ENCODE measurements at places on chromosomes 7 and 10.

GRCh38 chr10:108490944-108491343 lies 1326.4 kb upstream of the SORCS1 start:
- no peak overlapping the region for H3K27ac ChIP-seq
- no peak for DNase-seq
- no peaks in the 10 kb centered on the region for H3K4me1 ChIP-seq
- no peaks in the 10 kb centered on the region for H3K36me3 ChIP-seq
- no peak overlapping the region for H3K4me3 ChIP-seq

DNA sequence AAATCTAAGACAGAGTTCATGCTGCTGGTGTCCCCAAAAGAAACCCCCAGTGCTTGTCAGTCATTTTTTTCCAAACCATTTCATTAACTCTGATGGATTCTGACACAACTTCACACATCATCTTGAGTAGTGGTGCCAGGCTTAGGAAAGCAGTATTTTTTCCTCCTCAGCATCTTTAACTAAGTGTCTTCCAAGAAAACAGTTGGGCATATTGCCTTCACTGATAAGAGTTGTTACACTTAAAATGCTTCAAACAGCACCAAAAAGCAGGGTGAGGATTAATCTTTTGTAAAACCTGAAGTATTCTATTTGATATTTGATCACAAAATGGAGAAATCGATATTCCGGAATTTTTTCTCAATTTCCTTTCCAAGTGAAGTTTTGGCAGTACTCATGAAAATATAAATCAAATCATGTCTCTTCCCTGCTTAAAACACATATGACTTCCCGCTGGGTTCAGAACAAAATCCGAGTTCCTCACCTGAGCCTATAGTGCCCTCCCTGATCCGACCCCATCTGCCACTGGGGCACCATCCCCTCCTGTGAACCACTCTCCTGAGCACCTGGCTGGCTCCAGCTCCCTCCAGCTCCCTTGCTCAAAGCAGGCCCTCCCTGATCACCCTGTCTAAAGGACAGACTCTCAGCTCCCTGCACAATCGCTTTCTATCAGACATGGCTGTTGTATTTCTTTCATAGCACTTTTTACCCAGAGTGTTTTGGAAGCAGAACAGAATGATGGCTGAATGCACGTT lies 61.6 kb downstream of the CYTH3 start:
- peaks cover 4% of the 10 kb centered on the region for H3K4me1 ChIP-seq
- H3K36me3 ChIP-seq, result no peaks in the 10 kb centered on the region
- no peak overlapping the region for H3K4me3 ChIP-seq
- no peak overlapping the region for H3K27ac ChIP-seq

DNA sequence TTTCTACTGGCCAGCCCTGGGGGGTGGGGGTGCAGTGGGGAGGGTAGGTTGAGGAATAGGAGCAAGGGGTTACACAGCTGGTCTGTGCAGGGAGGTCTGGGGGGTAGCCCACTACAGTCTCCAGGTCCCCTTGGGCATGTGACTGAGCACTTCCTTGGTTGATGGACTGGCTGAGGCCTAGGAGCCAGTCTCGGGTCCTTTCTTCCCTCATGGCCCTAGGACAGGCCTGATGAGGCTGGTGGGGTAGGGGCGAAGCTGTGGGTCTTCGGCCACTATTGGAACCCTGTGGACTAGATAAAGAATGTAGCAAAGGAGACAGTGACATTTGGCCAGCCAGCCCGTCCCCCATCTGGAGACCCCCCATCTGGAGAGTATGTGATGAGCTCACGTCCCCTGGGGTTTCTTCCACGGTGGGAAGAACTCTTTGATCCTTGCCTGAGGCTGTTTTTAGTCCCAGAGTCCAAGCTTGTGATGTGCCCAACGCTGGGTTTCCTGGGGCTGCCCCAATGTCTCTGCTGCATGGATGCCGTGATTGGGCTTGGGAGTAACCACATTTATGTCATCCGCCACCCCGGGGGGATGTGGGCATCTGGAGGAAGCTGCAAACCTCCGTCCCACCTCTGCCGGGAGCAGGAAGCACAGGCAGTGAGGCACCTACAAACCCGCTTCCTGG lies 20.7 kb downstream of the FAM241B start:
- H3K4me1 ChIP-seq, result no peaks in the 10 kb centered on the region
- no peak overlapping the region for H3K4me3 ChIP-seq
- H3K27ac ChIP-seq, result no peak overlapping the region
- no peaks in the 10 kb centered on the region for H3K36me3 ChIP-seq
- H3K27me3 ChIP-seq, result no peaks in the 10 kb centered on the region

- H3K4me1 ChIP-seq, result peaks cover 11% of the 10 kb centered on the region
- H3K27ac ChIP-seq, result no peak overlapping the region
- no peaks in the 10 kb centered on the region for H3K36me3 ChIP-seq
- no peak overlapping the region for H3K4me3 ChIP-seq
- peak; percentile 33 for DNase-seq
- no peaks in the 10 kb centered on the region for H3K27me3 ChIP-seq
Observed at GRCh38 chr7:135251496-135252391, 18.1 kb downstream of the STRA8 start.

DNA sequence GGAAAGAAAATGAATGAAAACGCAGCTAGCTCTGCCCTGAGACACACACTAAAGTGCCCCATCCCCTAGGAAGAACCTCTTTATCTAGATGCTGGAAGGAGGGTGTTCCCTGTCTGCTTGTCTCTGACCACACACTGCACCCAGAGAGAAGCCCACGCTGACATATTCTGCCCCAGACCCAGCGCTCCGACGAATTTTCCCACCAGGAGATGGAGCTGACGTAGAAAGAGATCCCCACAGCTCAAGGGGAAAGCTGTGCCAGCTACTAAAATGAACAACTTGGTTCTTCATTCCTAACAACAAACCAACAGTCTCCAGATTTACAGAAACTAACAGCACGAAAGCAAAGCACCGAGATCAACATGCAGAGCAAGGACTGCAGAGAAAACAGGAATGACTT lies 73.3 kb downstream of the KIAA1549 start:
- H3K27ac ChIP-seq, result no peak overlapping the region
- H3K4me3 ChIP-seq, result no peak overlapping the region
- no peaks in the 10 kb centered on the region for H3K4me1 ChIP-seq
- no peaks in the 10 kb centered on the region for H3K36me3 ChIP-seq
- DNase-seq, result no peak
- H3K27me3 ChIP-seq, result no peaks in the 10 kb centered on the region

GRCh38 chr10:110147961-110148360 lies 59.4 kb upstream of the MXI1 start:
- no peak for DNase-seq
- H3K4me3 ChIP-seq, result no peak overlapping the region
- no peaks in the 10 kb centered on the region for H3K36me3 ChIP-seq
- no peak overlapping the region for H3K27ac ChIP-seq
- no peaks in the 10 kb centered on the region for H3K4me1 ChIP-seq

DNA sequence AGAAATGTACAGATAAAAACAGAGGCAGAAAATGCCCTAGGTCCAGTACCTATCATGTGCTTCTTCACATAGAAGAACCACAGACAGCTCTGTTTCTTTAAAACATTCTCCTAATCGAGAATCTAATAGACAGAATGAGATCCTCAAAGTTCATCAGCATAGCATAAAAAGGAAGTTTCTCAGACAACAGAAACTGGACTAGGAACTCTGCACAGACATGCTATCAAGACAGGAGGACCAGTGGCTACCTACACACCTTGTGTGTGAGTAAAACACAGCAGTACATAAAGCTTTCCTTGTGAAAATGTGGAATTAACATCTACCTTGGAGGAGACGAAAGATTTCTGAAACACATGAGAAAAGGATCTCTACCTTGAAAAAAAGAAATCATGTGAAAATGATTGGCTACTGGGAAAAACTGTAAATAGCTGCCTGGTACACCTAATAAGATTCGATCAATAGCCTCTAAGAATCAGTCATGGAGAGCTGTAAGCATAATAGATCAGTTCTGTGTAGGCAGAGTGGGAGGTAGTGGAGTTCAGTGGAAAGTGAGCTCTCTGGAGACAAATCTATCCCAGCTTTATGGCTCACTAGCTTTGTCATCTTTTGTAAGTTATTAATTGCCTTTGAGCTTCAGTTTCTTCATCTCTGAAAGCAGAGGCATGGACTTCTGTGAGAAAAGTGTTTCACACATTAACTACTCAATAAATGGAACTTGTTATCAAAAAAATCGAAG lies 26.7 kb downstream of the ELAPOR2 start:
- no peaks in the 10 kb centered on the region for H3K4me1 ChIP-seq
- no peak overlapping the region for H3K4me3 ChIP-seq
- DNase-seq, result no peak
- H3K27ac ChIP-seq, result no peak overlapping the region

GRCh38 chr7:16980539-16980938 lies 98.8 kb upstream of the AGR3 start:
- no peaks in the 10 kb centered on the region for H3K4me1 ChIP-seq
- H3K4me3 ChIP-seq, result no peak overlapping the region
- H3K27me3 ChIP-seq, result no peaks in the 10 kb centered on the region
- H3K27ac ChIP-seq, result no peak overlapping the region
- no peak for DNase-seq
- no peaks in the 10 kb centered on the region for H3K36me3 ChIP-seq

DNA sequence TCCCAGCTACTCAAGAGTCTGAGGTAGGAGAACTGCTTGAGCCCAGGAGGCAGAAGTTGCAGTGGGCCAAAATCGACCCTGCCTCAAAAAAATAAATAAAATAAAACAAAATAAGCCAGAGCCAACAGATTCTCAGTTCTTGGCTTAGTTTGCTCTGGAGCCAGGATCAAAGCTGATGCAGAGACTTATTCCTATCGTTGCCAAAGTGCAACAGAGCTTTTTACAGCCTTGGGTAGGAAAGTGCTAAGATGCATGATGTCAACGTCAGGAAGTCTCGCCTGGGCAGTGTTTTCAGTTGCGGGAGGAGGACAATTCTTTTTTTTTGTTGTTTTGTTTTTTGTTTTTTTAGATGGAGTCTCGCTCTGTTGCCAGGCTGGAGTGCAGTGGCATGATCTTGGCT lies 43.8 kb upstream of the CYTH3 start:
- DNase-seq, result no peak
- H3K4me1 ChIP-seq, result peaks cover 3% of the 10 kb centered on the region
- H3K36me3 ChIP-seq, result no peaks in the 10 kb centered on the region
- no peak overlapping the region for H3K4me3 ChIP-seq
- no peaks in the 10 kb centered on the region for H3K27me3 ChIP-seq
- H3K27ac ChIP-seq, result peak overlapping the region; percentile 91

GRCh38 chr7:5743803-5744202 lies 37.7 kb downstream of the RNF216 start:
- no peak overlapping the region for H3K27ac ChIP-seq
- peaks cover 23% of the 10 kb centered on the region for H3K36me3 ChIP-seq
- H3K4me1 ChIP-seq, result peaks cover 5% of the 10 kb centered on the region
- no peak overlapping the region for H3K4me3 ChIP-seq
- H3K27me3 ChIP-seq, result no peaks in the 10 kb centered on the region

DNA sequence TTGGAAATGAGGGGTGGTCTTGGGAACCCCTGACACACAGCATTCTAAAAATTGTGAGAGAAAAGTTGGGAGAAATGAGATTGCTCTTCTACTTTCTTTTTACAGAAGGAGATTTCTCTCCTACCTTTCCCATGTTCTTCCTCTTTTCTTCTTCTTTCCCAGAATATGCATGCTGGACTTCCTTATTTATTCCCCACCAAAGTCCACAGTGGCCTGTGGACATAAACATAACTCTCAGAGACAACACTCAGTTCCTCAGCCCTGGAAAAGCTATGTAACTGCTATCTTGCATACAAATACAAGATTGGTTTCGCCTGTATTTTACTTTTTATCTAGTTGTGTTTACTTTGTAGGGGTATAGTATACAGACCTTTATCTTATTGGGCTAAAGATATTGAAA lies 54.6 kb upstream of the C1GALT1 start:
- DNase-seq, result no peak
- no peak overlapping the region for H3K4me3 ChIP-seq
- H3K27me3 ChIP-seq, result no peaks in the 10 kb centered on the region

GRCh38 chr7:39647816-39648215 lies 24.4 kb downstream of the RALA start:
- no peak for DNase-seq
- H3K36me3 ChIP-seq, result no peaks in the 10 kb centered on the region

- no peaks in the 10 kb centered on the region for H3K27me3 ChIP-seq
- no peak overlapping the region for H3K27ac ChIP-seq
- no peak for DNase-seq
- H3K4me1 ChIP-seq, result no peaks in the 10 kb centered on the region
- no peaks in the 10 kb centered on the region for H3K36me3 ChIP-seq
Observed at GRCh38 chr7:70051726-70052125, 453.5 kb downstream of the AUTS2 start.

- no peaks in the 10 kb centered on the region for H3K27me3 ChIP-seq
- H3K4me1 ChIP-seq, result no peaks in the 10 kb centered on the region
- DNase-seq, result no peak
- H3K4me3 ChIP-seq, result no peak overlapping the region
- H3K36me3 ChIP-seq, result no peaks in the 10 kb centered on the region
- H3K27ac ChIP-seq, result no peak overlapping the region
Observed at GRCh38 chr7:155883491-155884224, 71.4 kb upstream of the SHH start.

DNA sequence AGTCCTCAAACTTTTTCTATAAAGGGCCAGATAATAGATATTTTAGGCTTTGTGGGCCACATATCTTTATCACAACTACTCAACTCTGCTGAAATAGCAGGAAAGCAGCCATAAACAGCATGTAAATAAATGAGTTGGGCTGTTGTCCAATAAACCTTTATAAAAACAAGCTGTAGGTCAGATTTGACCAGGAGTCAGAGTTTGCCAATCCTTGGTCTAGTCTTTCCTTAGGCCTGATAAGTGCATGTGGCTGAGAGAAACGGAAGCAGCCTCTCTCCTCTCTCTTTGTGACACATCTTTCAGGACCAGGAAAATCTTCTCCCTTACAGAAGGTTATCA lies 724.5 kb downstream of the GRID1 start:
- H3K4me1 ChIP-seq, result no peaks in the 10 kb centered on the region
- no peak for DNase-seq
- H3K27ac ChIP-seq, result no peak overlapping the region
- no peak overlapping the region for H3K4me3 ChIP-seq

- no peaks in the 10 kb centered on the region for H3K36me3 ChIP-seq
- H3K4me3 ChIP-seq, result no peak overlapping the region
- no peak for DNase-seq
- H3K27ac ChIP-seq, result no peak overlapping the region
Observed at GRCh38 chr7:88401009-88401623, 94.4 kb upstream of the STEAP4 start.

DNA sequence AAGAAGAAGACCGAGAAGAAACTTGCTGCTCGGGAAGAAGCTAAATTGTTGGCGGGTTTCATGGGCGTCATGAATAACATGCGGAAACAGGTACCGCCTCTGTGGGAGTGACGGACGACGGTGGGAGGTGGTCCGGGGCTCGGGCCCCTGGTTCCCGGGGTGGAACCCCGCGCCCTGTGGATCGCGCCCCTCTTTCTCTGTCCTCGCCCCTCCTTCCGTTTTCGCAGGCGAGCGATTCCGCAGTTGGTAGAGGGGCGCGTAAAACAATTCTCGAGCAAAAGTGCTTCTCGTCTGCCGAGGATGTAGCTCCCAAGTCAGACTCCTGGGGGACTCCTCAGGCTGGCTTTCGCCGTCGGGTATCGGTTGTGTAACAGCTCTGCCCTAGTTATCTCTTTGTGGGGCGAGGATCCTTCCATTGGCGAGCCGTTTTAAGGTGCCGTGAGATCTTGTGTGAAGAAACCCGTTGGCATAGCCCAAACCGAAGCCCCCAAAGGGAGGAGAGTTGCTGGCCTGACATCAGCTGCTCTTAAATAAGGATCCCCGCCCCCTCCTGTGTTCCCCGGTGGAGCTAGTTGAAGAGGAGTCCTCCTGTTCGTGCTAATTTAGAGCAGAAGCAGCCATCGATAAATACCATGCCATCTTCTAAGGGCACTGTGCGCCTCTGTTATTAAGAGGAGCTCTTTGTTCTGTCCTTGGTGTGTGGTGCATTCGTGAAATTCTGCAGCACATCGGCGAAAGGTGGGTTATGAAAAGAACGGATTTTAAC lies 655 bp downstream of the KLHL7 start:
- peak overlapping the region; percentile 96 for H3K4me3 ChIP-seq
- H3K36me3 ChIP-seq, result no peaks in the 10 kb centered on the region
- no peaks in the 10 kb centered on the region for H3K27me3 ChIP-seq
- peaks cover 4% of the 10 kb centered on the region for H3K4me1 ChIP-seq

All from ascending aorta (tissue), 2 donors.